Kasumi-1 (cell line): ENCODE measurements at places on chromosomes 1 and 21.

- DNase-seq: peak; percentile 31
These were observed 38.4 kb downstream of the TAS1R2 start for GRCh38 chr1:18820791-18821641.

GRCh38 chr1:16348414-16349182 is 3.7 kb downstream of the FBXO42 start:
- no peak for DNase-seq

GRCh38 chr1:26259005-26259404 is 20.9 kb upstream of the SH3BGRL3 start:
- no peak for DNase-seq

GRCh38 chr1:181424786-181425403 is 58.4 kb upstream of the CACNA1E start:
- peak; percentile 77 for DNase-seq

GRCh38 chr21:33196941-33197374 is 32.8 kb upstream of the IFNAR2 start:
- peak; percentile 53 for DNase-seq

DNA sequence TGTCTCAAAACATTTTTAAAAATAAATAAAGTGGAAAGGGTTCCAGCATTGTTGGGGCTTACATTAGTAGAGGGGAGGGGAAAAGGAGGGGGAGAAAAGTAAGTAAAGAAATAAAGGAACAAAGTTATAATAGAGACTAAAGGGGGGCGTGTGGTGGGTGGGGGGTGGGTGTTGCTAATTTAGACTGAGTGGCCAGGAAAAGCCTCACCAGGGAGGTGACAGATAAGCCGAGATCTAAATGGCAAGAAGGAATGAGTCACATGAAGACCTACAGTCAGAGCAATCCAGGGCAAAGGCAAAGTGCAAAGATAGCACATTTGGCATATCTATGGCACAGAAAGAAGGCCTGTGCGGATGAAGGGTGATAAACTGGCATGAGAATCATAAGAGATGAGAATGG is 7.5 kb downstream of the MPL start:
- no peak for DNase-seq

GRCh38 chr1:75791022-75791421 is 5.0 kb downstream of the RABGGTB start:
- DNase-seq: no peak

GRCh38 chr1:222995620-222996309 is 147.3 kb downstream of the TLR5 start:
- no peak for DNase-seq

GRCh38 chr1:53740621-53741105 is 1.7 kb upstream of the GLIS1 start:
- no peak for DNase-seq

DNA sequence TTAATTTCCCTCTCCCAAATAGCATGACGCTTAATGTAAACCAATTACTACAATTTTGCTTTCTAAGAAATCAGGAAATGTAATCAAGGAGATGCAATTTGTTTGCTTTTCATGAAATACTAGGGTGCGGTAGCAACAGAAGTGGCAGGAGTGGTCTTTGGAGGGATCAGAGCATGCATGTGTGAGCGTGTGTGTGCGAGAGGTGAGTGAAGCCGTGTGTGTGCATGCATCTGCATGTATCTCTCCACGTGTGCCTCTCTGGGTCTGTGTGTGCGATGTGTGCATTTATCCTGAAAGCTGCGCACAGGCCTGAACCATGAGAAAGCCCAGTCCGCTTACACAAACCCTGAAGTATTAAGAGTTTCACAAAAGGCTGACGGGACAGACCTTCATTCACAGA is 249.8 kb upstream of the C1orf174 start:
- no peak for DNase-seq

DNA sequence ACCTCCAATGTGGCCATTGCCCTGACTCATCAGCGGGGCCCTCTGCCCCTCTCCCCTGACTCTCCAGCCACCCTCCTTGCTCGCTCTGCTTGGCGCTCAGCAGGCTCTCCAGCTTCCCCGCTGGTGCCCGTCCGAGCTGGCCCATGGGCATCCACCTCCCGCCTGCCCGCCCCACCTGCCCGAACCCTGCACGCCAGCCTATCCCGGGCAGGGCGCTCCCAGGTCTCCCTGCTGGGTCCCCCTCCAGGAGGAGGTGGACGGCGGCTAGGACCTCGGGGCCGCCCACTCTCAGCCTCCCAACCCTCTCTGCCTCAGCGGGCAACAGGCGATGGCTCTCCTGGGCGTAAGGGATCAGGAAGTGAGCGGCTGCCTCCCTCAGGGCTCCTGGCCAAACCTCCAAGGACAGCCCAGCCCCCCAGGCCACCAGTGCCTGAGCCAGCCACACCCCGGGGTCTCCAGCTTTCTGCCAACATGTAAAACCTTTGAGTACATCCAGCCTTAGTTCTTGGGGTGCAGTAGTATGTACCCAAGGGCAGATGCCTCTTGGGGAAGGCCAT is 10.8 kb downstream of the HCN3 start:
- DNase-seq: no peak

GRCh38 chr1:60222360-60223115 is 149.0 kb upstream of the C1orf87 start:
- DNase-seq: no peak

DNA sequence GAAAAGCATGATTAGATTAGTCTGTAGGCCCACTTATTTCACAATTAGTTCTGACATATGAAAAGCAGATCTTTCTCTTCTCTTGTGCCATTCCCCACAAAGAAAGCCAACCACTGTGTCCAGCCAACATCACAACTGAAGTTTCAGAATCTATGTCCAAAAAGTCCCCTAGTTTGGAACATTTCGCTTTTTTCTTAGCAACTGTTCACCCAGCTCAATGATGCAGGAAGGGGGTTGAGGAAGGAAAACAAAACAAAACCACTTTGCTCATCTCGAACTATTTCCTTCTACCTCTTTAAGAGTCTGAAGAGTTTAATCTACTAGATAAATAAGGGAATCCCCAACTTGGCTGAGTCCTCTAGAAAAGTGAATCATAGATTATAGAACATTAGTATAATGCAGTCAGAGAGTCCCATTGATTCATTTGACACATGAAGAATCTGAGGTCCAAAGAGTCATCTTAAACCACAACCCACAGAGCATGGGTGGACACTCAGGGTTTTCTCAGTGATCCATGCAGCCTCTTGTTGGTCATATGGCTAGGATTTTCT is 159.3 kb upstream of the SGIP1 start:
- no peak for DNase-seq

DNA sequence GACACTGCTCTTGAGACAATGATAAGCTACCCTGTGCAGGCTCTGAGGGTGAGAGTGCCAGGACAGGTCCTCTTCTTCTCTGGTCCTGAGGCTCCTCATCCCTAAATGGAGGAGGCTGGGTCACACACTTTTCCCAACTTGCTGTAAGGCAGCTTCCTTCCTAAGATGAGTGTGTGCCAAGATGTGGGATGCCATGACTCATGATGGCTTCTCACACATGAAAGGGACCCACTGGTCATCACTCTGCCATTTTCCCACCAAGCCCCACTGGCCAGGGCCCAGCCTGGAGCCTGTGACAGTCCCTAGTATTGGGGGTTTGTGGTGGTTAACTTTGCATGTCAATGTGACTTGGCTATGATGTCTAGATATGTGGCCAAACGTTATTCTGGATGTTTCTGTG is 54.4 kb downstream of the CNIH3 start:
- DNase-seq: no peak

DNA sequence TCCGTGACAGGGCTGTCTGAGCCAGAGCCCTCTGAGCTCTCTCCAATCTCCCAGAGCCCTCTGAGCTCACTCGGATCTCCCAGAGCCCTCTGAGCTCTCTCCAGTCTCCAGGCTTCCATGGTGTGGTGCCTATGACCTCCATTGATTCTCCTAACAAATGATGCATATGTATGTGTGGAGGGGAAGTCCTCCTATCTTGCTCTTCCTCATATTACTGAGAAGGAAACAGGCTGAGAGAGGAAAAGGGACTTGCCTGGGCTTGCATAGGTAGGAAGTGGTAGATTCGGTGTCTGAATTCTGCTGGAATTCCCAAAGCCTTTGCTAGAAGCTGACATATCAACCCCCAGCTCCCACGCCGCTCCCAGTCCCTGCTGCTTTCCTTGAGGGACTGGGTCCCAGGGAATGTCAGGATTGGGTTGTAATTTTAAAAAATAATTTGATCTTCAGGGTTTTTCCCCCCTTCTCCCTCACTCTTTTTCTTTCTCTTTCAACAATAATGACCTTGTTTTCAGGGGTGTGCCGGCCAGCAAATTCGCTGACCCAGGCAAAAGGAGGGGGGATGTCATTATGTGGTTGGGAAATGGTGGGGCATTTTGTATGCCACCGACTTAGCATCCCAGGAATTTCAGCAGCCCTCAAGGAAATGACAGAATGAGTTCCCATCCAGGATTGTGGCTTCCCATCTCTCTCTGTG is 42.3 kb upstream of the RUNX3 start:
- no peak for DNase-seq

DNA sequence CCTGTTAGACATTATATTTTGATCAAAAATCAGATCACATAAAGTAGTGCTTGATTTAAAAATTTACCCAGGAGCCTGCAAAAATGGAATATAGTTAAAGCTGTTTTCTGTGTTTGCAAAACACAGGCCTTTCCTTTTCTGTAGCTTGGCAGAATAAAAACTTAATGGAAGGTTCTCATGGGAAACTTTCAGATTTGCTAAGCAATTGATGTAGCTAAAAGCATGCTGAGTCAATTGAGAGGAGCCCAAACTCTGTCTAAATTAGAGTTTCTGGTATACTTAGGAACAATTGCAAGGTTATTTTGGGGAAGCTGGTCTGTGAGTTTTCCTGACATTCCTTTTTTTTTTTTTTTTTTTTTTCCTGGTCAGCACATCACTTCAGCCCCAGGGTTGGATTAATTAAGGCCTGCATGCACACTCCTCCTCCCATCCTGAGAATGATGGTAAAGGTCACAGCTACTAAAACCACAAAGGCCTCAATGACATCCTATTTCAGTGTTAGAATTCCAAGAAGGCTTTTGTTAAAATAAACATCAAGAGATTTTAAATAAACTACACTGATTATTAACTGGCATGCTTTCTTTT is 608.7 kb downstream of the PLPP3 start:
- DNase-seq: no peak

- DNase-seq: peak; percentile 22
These were observed 20.9 kb upstream of the NCMAP start for GRCh38 chr1:24535021-24535424.

GRCh38 chr1:96587222-96587621 is 134.4 kb upstream of the PTBP2 start:
- no peak for DNase-seq

- DNase-seq: no peak
These were observed 635.2 kb downstream of the SMYD3 start for GRCh38 chr1:245871915-245872314.

DNA sequence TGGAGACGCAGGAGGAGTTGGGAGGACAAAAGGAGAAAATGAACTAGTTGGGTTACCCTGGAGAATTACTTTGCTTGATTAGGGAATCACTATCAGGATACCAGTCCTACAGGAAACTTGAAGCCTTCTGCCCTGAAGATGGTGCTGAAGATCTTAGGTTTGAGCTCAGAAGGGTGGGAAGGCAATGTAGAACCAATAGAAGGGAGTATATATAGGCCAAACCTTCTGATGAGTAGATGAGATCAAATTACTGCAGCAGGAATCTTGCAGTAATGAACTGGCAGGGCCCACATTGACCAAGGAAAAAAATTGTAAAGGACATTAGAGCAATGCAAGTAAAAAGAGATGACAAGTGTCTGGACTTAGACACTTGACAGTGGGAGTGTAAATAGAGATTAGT is 116.3 kb upstream of the CACYBP start:
- DNase-seq: peak; percentile 9

- no peak for DNase-seq
These were observed 421.2 kb upstream of the DAB1 start for GRCh38 chr1:57845041-57845440.

- DNase-seq: no peak
These were observed 219.3 kb downstream of the PLPP3 start for GRCh38 chr1:56360021-56360420.

DNA sequence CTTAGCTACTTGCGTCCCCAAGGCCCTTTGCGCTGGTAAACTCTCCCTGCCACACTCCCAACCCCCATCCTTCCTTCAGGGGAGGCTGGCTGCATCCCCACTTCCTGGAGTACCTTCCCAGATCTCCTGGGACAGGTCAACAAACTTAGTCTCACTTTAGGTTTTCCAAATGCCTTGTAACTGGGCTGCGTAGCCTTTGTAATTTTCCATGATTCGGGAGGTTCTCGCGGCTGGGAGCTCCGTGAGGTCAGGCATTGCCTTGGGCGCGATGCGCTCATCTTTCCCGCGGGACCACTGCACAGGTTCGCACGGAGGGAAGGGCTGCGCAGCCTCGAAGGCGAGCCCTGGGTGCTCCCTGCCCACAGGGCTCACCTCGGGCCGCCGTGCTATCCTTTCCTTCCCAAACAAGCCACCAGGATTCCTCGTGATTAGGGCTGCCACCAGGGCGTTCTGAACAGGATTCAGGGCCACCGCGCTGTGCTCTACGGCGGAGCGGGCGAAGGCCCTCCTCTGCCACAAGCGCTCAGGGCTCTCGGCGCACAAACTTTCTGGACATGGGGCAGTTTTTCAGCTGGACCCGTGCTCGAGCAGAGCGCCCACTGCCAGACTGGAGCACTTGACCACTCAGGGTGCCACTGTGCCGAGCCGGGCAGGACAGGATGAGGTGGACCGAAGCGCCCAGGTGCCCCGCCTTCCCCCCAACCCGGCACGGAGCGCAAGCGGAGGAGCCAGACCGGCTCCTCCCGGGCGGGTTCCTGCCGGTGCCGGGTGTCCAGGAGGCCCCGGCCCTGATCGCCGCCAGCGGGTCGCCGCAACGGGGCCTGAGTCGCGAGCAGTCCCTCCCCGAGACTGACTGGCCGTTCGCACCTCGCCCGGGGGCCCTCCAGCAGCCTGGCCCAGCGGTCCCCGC is 1.1 kb downstream of the TMPRSS2 start:
- no peak for DNase-seq

DNA sequence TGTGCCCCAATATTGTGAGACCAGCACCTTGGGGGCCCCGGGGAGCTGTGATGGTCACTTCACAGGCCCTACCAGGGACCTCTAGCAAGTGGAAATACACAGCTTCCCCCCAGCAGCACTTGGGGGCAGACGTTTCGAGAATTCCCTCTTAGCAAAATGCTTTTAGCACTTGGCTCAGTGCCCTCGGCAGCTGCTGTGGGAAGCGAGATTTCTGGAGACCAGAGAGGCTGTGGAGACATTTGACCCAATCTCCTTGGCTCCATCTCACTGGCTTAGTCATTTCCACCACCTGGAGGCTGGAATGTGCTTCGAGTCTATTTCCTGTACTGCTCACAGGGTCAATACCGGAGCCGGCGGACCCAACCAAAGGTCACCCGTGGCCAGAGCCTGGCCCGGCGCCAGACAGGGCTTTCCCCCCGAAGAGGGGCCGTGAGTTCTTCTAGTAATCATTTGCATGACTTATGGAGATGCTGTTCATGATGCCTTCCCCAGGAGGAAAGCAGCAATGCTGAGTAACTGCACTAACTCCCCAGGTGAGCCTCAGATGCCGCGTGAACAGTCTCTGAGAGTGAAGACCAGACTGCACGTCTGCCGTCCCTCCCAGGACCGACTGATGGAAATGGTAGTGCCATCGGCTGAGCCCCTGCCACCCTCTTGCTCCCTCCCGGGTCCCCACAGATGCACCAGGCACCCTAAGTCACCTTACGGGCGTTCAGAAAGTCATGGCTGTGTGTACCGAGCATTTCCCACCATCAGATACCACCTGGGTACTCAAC is 4.4 kb upstream of the C2CD2 start:
- no peak for DNase-seq

- DNase-seq: no peak
These were observed 29.4 kb upstream of the RBM15 start for GRCh38 chr1:110309767-110310166.
